NCI-H774 (cell line): ENCODE measurements at places on chromosomes 3 and 15.

- DNase-seq: peak; percentile 34
Observed at GRCh38 chr3:31980530-31981205, 394 bp downstream of the OSBPL10 start.

DNA sequence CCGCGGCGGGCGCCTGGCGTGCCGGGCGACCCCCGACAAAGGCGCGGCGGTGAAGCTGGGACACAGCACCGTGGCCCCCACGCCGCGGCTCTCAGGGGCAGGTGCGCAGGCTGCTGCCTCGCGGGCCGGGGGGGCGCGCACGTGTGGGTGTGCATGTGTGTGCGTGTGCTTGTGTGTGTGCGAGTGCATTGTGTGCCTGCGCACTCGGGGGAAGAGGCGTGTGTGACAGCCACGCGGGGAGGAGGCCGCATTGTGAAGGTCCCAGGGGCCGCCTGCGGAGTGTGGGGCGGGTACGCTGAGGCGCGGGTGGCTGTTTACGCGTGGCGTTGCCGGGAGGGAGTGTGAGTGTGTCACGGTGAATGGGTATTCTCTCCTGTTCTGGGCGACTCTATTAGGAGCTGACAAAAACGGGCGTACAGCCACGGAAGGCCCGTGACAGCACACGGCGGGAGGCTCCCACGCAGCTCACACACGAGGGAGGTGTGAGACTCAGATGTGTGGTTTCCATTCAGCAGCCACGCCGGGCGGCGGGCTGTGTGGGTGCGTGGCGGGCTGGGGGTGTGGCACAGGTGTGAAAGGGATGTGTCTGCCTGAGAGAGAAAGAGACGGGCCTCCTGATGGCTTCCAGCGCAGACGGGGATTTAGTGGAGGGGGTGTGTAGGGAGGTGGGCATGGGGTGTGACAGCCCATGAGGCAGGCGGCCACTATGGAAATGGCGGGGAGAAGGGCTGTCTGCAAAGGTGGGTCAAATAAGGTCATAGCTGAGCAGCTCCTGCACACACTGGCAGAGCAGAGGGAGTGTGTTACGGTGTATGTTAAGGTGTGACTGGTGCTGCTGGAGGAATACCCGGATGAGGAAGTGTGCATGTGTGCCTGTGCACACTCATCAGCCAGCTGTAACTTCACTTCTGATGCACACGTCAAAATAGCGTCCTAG is 750 bp downstream of the PODXL2 start:
- DNase-seq: peak; percentile 7

DNA sequence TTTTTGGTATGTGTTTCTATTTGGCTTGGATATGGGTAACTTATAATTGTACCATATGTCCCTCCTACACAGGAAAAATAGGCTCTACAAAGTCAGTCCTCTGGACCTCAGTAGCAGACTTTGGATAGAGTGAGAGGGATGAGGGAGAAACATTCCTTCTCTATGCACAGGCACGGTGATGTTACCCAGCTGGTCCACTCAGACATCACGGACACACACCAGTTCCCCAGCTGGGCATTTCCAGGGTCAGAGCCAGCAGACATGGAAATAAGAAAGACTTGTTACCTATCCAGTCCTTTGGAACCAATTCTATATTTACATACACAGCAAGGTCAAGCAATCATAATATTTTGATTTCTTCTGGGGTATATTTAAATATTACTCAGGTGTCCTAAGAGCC is 433.1 kb upstream of the KCNMB2 start:
- DNase-seq: no peak

DNA sequence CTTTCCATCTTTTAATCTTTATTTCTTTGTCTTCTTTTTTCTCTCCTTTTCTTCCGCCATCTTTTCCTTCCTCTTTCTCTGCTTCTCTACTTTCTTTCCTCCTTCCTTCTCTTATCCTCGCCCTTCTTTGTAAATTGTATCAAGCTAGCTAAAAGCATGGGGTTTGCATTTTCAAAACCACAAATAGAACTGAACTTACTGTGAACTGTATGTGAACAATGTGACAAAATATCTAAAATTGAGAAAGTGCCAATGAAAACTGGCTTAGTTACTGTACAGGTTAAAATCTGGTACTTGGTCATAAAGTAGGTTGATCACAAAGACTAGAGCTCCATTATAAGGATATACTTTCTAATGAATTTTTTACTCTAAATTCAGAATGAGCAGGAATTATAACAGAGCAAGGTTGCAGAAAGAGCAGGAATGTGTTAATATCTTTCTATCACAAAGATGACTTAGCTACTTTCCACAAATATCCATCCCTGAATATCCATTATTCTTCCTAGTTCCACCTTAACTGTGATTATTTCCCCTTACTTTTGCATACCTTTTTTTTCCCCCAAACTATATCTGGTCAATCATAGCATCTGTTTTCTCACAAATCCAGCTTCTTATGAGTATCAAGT is 122.4 kb downstream of the LSAMP start:
- DNase-seq: no peak

GRCh38 chr15:39937696-39938095 is 3.8 kb downstream of the EIF2AK4 start:
- no peak for DNase-seq

GRCh38 chr3:2921903-2922302 is 188.3 kb downstream of the IL5RA start:
- DNase-seq: peak; percentile 17

- no peak for DNase-seq
Observed at GRCh38 chr3:194045289-194045688, 90.7 kb upstream of the HES1 start.

DNA sequence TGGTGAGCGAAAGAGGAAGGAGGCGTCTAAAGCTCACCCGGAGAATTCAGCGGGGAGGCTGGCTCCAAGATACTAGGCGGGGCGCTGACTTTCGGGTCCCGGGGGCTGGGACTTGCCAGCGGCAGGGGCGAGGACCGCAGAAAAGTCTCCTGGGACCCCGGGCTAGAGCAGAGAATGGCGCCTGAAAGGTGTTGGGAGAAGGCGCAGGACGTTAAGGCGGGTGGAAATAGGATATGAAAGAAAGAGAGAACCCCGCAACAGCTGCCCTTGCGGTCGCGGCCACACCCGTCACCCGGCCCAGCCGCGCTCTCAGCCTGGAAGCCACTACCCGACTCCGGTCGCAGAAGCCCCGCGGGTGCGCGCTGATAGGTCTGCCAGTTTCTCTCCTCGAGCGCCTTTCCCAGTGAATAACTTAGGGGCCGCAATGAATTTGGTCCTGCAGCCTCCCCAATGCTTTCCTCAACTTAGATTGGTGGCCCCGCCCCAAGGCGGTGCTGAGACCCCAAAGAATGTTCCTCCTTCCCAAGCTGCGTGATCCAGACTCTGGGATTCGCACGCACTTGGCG is 604 bp downstream of the LTK start:
- no peak for DNase-seq

DNA sequence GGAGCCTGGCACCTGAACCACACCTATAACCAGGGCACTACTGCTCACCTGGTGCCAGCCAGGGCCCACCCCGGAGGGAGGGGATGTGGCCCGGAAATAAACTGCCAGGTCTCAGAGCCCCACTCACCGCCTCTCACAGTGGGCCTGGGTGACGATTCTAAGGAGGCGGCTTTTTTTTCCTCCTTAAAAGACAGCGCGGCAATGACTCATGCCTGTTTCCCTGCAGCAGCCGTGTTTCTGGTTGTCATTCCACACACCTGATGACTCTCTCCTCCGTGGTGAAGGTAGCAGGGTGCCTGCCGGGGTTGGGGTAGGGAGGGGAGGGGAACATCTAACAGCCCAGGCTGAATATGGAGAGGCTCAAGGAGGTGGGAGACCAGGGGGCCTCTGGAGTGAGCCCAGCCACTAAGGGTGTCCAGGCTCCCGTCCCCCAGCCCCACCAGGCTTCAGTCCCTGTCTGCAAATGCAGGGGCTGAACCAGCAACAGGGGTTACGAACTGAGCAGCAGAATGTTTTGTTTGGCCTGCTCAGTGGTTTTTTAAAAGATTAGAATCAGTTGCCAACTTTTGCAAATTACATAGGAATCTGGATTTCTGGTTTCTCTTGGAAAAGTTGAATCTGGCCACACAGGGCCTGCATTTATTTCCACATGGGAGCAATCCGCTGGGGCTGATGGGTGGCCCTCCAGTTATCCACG is 127.3 kb upstream of the LINGO1 start:
- DNase-seq: no peak

DNA sequence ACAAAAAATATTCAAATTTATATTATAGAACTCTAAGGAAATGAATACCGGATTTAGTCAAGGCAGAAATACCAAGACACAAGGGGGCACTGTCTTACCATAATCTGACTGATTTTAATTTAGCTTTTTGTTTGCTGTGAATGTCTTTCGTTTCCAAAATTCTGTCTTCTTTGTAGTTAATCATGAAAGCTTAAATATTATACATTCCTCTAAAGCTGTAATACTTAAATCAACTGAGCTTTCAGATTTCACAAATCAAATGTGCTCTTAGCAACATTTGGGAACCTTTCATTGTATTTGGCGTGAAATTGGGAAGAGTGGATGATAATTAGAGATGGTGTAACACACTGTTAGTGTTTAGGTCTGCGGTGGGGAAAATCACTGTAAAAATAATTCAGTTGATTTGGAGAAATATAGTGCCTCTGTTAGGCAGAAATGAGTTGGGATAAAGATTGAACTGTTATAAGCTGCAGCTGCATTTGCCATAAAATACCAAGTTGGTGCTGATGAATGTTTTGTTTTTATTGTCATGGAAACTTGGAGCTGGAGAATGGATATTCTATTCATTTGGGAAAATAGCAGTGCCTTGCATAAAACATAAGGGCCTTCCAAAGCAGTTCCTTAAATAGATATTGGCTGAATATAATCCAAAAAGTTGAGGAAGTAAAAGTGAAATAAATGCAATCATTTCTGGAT is 228.2 kb downstream of the TCF12 start:
- DNase-seq: peak; percentile 60

- no peak for DNase-seq
Observed at GRCh38 chr15:64398575-64398974, 10.9 kb downstream of the TRIP4 start.

DNA sequence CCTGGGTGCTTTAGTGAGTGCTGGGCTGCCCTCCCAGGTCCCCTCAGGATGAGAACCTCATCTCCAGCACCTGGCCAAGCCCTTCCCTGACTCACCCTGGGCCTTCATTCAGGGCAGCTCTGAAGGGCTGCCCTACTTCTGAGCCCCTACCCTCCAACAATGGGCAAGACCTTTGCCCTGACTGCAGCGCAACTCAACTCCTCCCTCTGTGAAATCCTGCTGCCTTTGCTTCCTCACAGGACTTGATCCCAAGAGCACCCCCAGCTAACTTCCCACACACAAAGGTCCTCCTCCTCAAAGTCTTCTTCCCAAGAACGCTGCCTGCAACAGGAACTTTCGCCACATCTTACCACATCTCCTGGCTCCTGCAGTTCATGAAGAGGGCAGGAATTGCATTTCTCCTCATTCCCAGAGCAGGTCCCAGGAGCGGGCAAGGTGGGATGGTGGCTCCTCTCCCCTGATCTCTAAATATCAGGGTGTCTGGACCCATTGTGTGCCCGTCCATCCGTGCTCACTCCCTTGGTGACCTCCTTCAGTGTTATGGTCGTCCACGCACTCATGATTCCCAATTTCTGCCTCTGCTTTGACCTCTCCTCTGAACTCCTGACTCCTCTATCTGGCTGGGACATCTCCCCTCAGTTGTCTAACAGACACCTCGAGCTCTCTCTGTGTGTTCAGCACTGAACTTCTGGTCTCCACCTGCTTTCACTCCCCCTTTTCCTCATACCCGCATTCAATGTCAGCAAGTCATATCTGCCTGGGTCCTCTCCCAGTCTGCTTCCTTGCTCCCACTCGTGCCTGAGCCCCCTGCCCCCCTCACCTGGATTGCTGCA is 4.5 kb upstream of the SSUH2 start:
- DNase-seq: no peak

- DNase-seq: no peak
Observed at GRCh38 chr3:148694116-148694515, 3.6 kb upstream of the AGTR1 start.

- DNase-seq: no peak
Observed at GRCh38 chr3:45964139-45964538, 20.9 kb downstream of the CXCR6 start.

GRCh38 chr15:78873793-78874765 is 1.4 kb downstream of the MORF4L1 start:
- no peak for DNase-seq

GRCh38 chr15:64110950-64111678 is 15.3 kb downstream of the SNX1 start:
- DNase-seq: no peak

DNA sequence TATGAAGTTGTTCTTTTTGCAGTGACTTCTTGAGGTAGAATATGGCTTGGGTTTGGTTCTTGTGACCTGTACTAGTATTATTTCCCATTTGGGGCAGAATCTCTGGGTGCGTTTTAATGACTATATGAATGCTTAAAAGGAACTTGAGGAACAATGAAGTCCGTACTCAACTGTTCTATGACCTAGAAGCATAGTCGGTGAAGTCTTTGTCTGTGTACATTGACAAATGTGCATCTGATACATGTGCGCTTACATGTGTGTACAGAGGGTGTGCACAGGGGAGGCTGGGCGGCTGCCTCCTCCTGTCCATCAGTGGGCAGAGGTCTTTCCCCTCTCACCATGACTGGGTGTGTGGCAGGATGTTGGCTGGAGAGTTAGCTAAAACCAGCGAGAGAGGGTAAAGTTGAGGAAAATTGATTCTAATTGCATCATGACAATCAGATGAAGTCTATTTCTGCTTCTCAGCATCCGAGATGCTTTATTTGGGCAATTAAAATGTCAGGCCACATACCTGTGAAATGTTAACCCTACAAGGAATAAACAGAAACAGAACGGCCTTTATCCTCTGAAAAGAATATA is 1.0 kb upstream of the NR2F2 start:
- DNase-seq: no peak

GRCh38 chr3:97684490-97684889 is 80.1 kb upstream of the ARL6 start:
- DNase-seq: no peak

DNA sequence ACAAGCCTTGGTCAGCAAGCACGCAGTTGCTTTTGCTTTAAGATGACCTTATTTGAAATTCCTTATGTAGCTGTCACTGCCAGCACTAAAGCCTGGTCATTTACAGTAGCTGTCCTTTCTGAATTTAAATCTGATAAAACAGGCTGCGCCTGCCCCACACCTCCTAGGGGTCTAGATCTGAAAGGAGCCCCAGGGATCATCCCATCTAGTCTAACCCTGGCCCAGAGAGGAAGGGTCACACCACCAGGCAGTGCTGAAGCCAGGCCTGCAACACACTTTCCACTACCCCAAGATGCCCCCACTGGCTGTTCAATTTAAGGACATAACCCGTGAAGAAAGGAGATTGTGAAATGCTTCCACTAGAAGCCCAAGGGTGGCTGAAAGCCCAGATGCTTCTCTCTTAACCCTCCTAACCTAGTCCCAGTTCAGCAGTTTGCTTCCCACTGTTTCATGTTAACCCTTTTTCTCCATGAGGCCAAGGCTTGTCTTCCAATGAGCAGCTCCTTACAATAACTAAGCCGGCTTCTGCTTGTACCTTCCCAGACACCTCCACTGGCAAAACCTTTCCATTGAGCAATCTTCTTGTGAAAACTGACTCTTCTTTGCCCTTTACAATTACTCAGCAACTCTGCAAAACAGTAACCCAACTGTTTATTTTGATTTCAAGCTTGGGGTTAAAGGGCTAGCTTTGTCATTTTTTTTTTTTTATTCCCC is 198.9 kb upstream of the LPP start:
- no peak for DNase-seq
